ENCODE measurements at places on chromosomes 12 and 14.

GRCh38 chr12:89831310-89832095 lies 122.9 kb upstream of the ATP2B1 start:
- no peak for DNase-seq

GRCh38 chr12:12473223-12473622 lies 89.4 kb downstream of the DUSP16 start:
- DNase-seq: no peak

- DNase-seq: no peak
Measured at GRCh38 chr12:98998697-98999299, 353.7 kb downstream of the APAF1 start.

GRCh38 chr14:30638926-30639325 lies 16.8 kb downstream of the SCFD1 start:
- DNase-seq: no peak

DNA sequence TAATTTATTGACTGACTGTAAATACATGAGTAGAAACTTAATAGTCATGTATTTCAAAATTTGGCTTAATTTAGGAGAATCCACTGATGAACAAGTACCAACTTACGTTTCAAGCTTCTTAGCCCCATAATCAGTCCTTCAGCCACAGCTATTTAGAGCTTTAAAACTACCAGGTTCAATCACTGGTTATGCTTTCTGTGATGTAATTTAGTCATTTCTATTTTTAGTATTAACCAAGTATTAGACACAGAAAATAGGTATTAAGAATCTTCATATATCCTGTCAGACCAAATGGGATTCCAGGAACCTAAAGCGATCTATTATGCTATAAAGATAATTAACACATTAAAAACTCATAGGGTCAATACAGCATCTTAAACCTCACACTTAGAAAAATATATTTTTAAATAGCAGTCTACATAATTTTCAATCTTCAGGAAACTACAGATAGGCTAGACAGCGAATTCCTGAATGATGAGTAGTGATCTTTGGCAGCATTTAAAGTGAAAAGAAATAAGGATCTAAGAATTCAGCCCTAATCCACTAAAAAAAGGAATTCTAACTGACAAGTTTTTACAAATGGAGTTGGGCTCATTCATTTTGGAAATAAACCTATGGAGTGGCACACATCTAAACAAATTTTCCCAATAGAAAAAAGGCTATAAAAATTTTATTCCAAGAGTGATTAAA lies 51.5 kb downstream of the ZC3H14 start:
- DNase-seq: no peak

DNA sequence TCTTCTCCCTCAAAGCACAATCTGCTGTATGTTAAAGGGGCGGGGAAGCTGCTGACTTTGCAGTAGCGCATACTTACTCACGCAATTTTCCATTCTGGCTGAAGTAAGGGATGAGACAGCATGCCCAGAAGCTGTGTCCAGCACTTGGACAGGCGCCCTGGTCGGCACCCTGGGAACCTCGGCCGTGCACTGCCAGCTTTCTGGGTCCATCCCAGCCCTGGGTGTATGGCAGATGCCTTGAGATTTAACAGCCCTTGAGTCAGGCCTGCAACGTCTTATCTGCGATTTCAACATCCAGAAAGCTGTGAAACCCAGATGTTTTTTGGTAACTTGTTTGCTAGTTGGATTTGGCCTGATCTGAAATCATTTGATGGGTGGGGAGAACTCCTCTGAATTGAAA lies 16.1 kb downstream of the EML1 start:
- DNase-seq: no peak

DNA sequence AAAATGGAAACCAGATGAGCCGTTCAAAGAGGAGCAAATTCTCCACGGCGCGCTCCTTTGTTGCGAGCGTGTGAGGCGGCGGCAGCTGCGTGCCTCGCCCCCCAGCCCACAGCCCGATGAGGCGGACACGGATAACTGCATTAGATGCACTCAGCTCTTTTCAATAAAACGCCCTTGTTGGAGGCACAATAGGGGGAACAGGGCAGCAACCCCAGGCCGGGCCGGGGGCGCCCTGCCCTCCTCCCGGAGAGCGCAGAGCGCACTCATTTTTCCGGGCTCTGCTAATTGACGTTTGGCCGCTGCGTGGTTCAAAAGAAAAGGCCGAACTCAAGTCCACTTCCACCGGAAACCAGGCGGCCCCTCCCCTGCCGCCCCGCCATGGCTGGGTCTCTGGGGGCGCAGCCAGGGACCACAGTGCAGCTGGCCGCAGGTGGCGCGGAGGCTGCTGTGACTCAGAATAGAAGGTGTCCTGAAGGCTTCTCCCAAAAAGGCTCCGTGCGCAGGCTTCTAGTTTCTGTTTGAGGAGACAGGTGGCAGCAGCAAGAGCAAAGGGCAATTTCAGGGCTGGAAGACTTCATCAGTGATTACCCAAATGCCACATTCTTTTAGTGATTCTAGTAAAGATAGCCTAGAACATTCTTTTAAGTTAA lies 29.0 kb upstream of the SMOC1 start:
- no peak for DNase-seq

DNA sequence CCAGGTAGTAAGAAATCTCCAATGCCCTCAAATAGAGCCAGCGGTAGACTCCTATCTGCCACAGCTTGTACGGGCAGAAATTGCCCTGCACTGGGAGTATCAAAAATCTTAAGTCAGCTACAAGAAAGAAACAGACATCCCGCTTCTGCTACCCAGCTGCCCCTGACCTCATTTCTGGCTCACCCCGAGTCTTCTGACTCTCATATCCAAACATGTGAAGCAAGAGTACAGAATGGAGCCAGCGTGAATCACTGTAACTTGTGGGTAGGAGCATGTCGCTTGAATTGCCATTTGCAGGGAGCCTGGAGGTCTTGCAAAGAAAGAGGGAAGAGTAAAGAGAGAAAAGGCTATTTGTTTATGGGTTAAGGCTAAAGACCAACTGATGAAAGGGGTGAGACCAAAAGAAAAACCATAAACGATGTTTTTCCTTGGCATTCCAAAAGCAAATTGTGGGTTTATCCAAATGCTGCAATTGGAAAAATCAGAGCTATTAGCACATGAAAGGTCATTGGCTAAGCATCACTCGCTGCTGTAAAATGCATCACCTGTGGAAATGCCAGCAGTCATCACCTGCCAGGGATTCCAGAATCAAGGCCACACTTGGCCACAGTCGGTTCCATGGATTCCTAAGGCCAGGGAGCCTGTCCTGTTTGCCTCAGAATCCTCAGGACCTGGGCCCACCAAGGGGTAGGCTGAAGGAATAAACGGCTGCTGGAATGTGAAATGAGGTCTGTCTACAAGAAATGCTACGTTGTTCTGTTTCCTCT lies 86.6 kb downstream of the FOXN3 start:
- DNase-seq: no peak

- peak; percentile 42 for DNase-seq
Measured at GRCh38 chr12:8996682-8997405, 7.5 kb downstream of the KLRG1 start.

- no peak for DNase-seq
Measured at GRCh38 chr12:123051556-123051955, 71.1 kb downstream of the ARL6IP4 start.
